ENCODE measurements at places on chromosomes 13 and 19.
A peak's percentile ranks its signal among the peaks of the same experiment; 100 is the strongest.

DNA sequence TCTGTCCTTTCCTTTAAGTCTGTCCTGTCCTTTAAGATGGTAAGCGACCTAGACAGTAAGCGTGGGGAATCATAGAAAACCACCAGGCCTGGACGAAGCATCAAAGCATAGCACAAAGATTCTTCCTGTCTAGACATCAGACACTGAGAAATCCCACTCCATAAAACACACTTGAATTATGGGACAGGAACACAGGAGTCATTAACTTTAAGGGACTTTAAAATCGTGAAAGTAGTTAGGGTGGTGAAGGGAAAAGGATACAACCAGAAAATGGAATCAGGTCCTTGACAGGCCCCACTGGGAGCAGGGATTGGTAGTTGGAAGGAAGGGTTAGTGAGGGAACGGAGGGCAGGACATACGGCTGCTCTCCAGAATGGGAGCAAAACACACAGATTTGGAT lies 31.6 kb upstream of the C1QTNF9 start:
- DNase-seq = no peak

GRCh38 chr13:94706843-94707399 lies 5.4 kb downstream of the SOX21 start:
- no peak for DNase-seq

- no peak for DNase-seq
These were observed 239.8 kb downstream of the COG6 start for GRCh38 chr13:39895254-39895653.

GRCh38 chr19:46950526-46951170 lies 69.0 kb upstream of the NPAS1 start:
- DNase-seq = no peak

- DNase-seq = no peak
These were observed 415.2 kb upstream of the SGCG start for GRCh38 chr13:22765547-22765946.

GRCh38 chr19:4889034-4889815 lies 13.5 kb downstream of the ARRDC5 start:
- no peak for DNase-seq

- no peak for DNase-seq
These were observed 9.1 kb downstream of the TMEM150B start for GRCh38 chr19:55315956-55316525.

DNA sequence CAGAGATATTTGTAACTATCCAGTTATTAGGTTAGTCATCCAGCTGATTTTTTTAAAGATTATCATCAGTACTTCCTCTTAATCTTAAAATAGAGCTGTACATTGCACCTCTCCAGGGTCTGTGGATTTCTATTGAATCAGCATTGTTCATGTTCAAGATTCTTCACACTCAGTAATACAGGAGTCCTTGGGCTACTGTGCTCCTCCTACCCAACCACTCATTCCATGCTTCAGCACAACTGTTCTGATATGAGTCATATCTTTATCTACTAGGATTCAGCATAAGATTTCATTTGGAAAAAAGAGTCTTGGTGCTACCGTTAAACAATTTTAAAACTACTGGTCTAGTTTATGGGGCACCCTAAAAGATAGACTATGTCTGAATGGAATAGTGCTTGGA lies 357.8 kb downstream of the DCT start:
- DNase-seq = no peak

- no peak for DNase-seq
These were observed 1.7 kb downstream of the ZMYM5 start for GRCh38 chr13:19861762-19862161.

DNA sequence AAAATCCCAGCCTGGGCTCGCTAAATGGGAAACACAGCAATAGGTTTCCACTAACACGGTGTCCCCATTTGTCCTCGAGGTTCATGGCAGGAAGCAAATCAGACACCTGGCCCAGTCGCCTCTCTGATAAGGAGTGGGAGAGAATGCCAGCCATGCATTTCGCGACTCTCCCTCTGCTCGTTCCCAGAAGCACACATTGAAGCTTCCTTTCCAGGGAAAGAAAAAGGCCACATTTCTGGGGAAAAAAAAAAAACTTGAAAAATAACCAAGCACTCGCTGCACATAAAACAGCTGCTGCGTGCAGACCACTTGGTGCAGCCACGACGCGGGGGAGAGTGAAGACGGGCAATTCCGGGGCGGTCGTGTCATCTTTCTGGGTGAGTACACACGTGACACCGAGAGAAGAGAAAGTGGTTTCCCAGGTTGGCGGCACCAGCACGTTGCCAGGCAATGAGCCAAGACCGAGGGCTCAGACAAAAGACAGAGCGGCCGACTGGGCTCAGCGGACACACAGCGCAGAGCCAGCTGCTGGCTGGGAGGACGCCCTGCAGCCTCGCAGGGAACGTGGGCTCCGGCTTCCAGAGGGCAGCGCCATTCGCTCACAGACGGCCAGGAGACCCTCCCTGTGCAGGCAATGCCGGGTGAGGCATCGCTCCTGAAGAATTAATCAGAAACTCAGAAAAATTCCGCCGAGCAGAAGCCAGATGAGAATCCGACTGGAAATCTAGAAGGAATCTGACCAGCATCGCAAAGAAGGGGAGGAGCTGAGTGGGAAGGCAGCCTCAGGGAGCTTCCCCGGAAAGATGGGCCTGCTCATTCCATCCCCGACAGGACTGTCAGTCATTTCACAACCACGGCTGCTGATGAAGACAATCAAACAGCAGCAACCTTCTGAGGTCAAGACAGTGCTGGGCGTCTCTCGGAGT lies 83.2 kb upstream of the IRS2 start:
- DNase-seq = no peak

GRCh38 chr13:38784036-38784880 lies 97.4 kb downstream of the FREM2 start:
- DNase-seq = no peak

- DNase-seq = no peak
These were observed 20.8 kb downstream of the LAIR2 start for GRCh38 chr19:54523403-54523802.

GRCh38 chr19:7552781-7553180 lies 17.3 kb downstream of the PNPLA6 start:
- DNase-seq = no peak

- no peak for DNase-seq
These were observed 4.6 kb downstream of the LRRC4B start for GRCh38 chr19:50563597-50563996.

- no peak for DNase-seq
These were observed 25.0 kb upstream of the VWA8 start for GRCh38 chr13:41985788-41986508.

- no peak for DNase-seq
These were observed 988.0 kb downstream of the PCDH17 start for GRCh38 chr13:58619396-58620113.

- no peak for DNase-seq
These were observed 14.2 kb downstream of the ZIC2 start for GRCh38 chr13:99995589-99996380.

DNA sequence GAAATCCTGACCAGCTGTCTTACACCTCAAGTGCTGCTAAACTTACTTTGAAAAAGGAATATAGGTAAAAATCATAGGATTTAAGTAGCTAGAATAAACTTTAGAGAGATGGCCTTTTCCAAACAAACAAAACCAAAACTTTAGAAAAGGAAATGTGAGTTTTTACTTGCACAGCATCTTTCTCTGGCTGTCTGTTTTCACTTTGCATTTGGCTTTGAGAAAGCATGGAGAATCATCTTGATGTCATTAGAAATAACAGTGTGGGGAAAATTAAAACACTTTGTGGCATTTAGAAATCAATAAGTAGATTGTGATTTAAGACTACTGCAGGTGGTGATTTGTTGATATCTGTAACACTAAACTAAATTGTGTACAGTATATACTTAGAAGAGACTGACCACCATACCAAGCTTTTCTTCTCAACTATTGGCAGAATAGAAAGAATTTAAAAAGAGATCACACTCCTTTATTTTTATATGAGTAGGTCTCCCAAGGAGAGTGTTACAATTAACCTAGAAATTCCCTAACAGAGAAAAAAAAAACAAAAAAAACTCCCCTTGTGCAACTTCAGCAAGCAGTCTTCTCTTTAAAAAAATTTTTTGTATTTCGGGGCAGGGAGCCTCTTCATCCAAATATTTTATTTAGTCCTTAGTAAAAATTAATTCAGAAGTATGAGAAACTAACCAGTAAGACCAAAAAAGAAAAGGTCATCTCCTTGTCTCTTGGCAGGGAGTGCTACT lies 6.1 kb downstream of the WDFY2 start:
- no peak for DNase-seq

DNA sequence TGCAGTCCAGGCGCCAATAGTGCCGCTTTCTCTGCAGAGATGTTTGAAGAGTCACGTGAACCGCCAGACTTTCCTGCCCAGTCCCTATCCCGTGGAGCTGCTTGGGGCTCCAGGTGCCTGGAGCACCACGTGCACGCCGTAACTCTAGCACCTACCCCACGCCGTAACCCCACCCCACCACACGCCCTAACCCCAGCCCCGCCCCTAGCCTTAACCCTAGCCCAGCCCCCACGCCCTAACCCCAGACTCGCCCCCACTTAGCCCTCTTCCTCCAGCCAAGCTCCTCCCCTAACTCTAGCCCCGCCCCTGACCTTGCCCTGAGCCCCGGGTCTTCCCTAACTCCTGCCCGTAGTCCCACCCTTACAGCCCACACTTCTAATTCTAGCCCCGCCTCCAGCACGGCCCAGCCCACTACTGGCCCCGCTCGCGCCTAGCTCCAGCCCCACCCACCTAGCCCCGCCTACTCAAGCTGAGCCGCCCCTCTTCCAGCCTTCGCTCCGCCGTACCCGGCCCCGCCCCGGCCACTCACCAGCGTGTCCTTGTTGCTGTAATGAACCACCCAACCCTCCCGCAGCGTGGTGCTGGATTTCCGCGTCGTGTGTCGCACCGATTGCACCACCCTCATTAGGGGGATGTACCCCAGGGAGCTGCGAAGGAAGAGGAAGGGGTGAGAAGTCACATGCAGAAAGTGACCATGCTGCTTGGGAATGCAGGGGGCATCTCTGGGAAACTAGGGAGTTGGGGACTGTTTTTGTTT lies 19.5 kb downstream of the PRKD2 start:
- peak; percentile 31 for DNase-seq

GRCh38 chr13:20387441-20387971 lies 138.2 kb downstream of the CRYL1 start:
- no peak for DNase-seq

GRCh38 chr19:38557205-38557799 lies 60.5 kb downstream of the MAP4K1 start:
- DNase-seq = peak; percentile 51

DNA sequence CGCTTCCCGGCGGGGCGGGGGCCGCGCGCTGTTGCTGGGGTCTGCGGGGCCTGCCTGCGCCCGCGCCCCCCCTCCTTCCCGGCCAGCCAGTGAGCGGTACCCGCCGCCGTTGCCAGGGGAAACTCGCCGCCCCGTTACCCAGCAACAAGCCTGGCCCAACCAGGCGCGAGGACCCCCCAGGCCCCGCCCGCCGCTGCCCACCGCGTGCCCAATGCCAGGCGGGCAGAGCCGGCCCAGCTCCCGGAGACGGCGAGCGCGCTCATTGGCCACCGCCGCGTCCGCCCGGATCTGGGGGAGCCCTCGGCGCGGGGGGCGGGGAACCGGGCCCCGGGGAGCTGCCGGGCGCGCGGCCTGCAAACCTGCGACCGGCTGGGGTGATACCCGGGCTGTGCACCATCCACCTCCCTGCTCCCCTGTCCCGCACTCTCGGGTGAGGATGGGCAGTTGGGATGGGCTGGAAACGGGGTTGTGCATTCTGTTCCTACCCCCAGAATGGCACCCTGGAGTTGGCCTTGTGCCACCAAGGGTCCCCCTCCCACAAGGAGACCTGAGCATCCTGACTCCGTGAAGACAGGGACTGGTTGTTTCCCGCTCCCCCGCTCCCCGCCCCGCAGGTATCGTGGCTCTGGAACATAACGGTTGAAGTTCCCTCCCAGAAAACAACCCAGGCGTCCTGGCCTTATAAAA lies 8.8 kb upstream of the BBC3 start:
- peak; percentile 69 for DNase-seq

DNA sequence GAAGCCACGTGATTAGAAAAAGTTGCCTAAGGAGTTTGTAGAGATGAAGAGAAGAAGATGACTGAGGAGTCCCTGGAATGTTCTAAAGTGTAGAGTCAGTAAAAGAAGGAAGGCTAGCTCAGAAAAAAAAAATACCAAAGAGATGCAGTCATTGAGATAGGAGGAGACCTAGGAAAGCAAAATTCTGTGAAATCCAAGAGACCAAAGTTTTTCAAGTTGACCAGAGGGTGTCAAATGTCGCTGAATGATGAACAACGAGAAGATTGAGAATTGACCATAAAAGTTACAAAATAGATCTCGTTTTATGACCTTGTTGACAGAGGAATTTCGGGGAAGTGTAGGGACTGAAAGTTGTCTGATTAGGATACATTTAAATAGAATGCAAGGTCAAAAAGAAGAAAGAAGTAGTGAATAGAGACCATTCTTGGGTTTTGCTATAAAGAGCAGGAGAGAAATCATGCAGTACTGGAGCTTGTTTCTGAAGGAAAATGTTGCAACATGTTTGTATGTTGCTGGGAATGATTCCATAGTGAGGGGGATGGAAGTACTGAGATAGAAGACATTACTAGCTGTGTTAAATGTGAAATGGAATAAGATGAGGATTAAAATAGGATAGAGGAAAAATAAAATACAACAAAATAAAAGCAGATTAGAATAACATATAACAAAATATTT lies 30.2 kb upstream of the HTR2A start:
- DNase-seq = no peak

DNA sequence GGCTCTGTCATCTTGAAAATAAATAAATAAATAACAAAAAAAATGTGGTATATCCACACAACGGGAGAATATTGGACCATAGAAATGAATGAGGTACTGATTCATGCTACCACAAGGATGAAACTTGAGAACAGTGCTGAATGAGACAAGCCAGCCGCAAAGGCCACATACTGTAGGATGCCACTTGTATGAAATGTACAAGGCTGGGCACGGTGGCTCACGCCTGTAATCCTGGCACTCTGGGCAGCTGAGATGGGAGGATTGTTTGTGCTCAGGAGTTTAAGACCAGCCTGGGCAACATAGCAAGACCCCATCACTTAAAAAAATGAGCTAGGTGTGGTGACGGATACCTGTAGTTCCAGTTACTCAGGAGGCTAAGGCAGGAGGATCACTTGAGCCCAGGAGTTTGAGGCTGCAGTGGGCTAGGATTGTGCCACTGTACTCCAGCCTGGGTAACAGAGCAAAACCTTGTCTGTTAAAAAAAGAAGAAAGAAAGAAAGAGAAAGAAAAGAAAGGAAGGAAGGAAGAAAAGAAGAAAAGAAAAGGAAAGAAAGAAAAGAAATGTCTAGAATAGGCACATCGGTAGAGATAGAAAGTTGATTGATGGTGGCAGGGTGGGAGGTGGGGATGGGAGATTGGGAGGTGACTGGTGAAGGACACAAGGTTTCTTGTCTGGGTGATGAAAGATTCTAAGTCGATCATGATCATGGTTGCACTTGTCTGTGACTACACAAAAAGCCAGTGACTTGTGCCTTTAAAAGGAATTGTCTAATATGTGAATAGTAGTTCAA lies 20.3 kb downstream of the HPN start:
- no peak for DNase-seq

GRCh38 chr13:50714891-50715290 lies 128.6 kb downstream of the DLEU7 start:
- DNase-seq = no peak

GRCh38 chr19:46629546-46630025 lies 4.7 kb upstream of the PTGIR start:
- peak; percentile 28 for DNase-seq
